ENCODE measurements at places on chromosomes 12 and 14. TPM values are rescaled to one million over a fixed set of nuclear protein-coding genes. Genes with fewer than 3 reads are reported as not detected.

Gene DTX3
- total RNA-seq, result 99.6 TPM

Gene CCDC184
- 36.2 TPM for total RNA-seq

DNA sequence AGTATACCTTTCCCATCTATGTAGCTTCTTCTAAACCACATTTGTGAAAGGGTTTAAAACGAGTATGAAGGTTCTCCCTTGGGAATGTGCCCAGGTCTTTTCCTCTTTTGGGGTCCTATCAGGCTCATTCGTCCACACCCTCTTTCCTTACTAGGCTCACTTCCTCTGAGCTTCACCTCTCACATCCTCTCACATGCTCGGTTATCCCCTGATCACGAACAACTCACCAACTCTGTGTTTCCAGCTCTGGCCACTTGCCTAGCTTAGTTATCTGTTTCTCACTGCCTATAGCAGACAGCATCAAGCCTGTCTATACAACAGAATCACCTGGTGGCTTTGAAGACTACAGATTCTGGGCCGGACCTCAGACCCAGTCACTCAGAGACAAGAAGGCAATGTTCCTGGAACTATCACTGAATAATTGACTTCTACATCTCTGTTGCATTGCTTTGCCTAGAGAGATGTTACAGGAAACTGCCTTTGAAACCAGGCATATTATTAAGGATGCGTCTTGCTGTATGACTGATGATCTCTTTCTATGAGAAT is 158.2 kb downstream of the FOXN3 start:
- no peak overlapping the region for H3K4me3 ChIP-seq
- peaks cover 15% of the 10 kb centered on the region for H3K27me3 ChIP-seq
- H3K4me1 ChIP-seq, result peaks cover 30% of the 10 kb centered on the region
- H3K36me3 ChIP-seq, result peaks cover 18% of the 10 kb centered on the region
- DNase-seq, result no peak

DNA sequence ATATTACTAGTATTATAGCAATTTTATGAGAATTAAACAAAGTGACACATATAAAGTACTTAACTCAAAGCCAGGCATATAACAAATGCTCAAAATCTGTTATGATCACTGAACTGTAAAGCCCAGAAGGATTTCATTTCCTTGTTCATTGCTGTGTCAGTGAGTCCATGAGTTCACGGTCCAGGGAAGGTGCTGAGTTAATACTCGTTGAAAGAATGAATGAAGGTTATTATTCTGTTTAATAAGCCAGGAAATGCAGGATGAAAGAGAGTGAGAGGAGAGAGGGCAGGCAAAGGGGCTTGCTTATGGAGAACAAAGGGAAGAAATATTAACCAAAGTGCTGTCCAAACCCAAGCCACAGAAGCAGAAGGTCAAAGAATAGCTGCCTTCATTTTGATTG is 40.2 kb upstream of the NT5DC3 start:
- DNase-seq, result no peak
- no peak overlapping the region for H3K27ac ChIP-seq
- H3K4me3 ChIP-seq, result no peak overlapping the region
- peaks cover 8% of the 10 kb centered on the region for H3K4me1 ChIP-seq
- no peaks in the 10 kb centered on the region for H3K36me3 ChIP-seq
- peaks cover 2% of the 10 kb centered on the region for H3K27me3 ChIP-seq

GRCh38 chr14:97489750-97490149 is 692.6 kb downstream of the VRK1 start:
- H3K4me1 ChIP-seq, result no peaks in the 10 kb centered on the region
- H3K27me3 ChIP-seq, result peaks cover 5% of the 10 kb centered on the region
- no peak overlapping the region for H3K4me3 ChIP-seq
- H3K36me3 ChIP-seq, result no peaks in the 10 kb centered on the region
- no peak overlapping the region for H3K27ac ChIP-seq
- DNase-seq, result no peak

DNA sequence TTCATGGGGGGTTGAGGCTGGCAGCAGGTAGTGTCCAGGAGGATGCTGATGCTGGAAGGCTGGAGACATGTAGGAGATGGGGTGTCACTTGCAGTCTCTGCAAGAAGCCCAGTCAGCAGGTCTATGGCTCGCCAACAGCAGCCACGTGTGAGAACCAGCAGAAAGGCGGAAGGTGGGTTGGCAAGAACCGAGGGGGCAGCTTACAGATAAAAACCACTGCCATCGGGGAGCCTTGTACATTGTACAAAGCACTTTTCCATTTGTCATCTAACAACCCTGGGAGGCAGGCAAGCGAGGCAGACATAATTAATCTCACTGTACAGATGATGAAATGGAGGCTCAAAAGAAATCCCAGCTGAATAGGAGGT is 167.2 kb downstream of the KCNA5 start:
- DNase-seq, result no peak
- peaks cover 6% of the 10 kb centered on the region for H3K27me3 ChIP-seq

DNA sequence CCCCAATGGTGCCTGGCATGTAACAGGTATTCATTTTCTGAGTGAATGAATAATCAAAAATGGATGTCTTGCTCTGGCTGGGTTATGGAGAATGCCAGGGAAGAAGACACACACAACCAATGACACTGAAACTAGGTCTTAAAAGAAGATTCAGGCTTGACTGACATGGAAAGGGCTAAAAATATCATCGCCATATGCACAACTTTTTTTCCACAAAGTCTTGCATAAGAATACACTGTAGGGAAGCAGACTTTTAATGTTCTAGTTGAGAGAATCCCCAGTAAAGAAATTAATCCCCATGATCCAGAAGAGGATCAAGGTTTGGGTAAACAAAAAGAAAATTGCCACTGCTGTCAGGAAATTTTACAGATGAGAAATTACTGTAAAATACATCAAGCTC is 116.4 kb downstream of the SLC2A13 start:
- H3K4me1 ChIP-seq, result no peaks in the 10 kb centered on the region
- H3K36me3 ChIP-seq, result no peaks in the 10 kb centered on the region
- H3K27ac ChIP-seq, result no peak overlapping the region
- no peak overlapping the region for H3K4me3 ChIP-seq
- H3K27me3 ChIP-seq, result no peaks in the 10 kb centered on the region

Gene CELA1
- total RNA-seq, result not detected

Gene DNM1L
- 167 TPM for total RNA-seq

DNA sequence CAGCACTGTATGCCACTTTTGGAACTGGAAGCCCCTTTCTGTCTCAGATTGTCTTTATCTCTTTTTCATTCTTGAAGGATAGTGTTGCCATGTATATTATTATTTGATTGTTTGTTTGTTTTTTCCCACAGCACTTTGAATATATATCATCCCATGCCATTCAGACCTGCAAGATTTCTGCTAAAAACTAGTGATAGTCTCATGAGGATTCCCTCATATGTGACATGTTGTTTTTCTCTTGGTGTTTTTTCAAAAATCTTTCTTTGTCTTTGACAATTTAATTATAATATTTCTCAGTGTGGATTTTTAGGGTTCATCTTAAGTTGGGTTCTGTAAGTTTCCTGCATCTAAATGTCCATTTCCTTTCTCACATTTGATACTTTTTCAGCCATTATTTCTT is 36.8 kb upstream of the SCAF11 start:
- DNase-seq, result no peak
- H3K4me1 ChIP-seq, result no peaks in the 10 kb centered on the region
- H3K27ac ChIP-seq, result no peak overlapping the region
- H3K27me3 ChIP-seq, result no peaks in the 10 kb centered on the region
- H3K36me3 ChIP-seq, result peaks cover 25% of the 10 kb centered on the region

- no peaks in the 10 kb centered on the region for H3K36me3 ChIP-seq
- H3K27ac ChIP-seq, result peak overlapping the region; percentile 69
Observed at GRCh38 chr12:124607681-124608425, 40.4 kb upstream of the NCOR2 start.

GRCh38 chr14:74362361-74362915 is 14.2 kb downstream of the VRTN start:
- H3K27ac ChIP-seq, result no peak overlapping the region
- DNase-seq, result peak; percentile 85
- H3K27me3 ChIP-seq, result peaks cover 5% of the 10 kb centered on the region
- no peak overlapping the region for H3K4me3 ChIP-seq
- peaks cover 2% of the 10 kb centered on the region for H3K4me1 ChIP-seq

- no peak overlapping the region for H3K27ac ChIP-seq
- H3K36me3 ChIP-seq, result no peaks in the 10 kb centered on the region
- peaks cover 18% of the 10 kb centered on the region for H3K4me1 ChIP-seq
- peak overlapping the region; percentile 8 for H3K4me3 ChIP-seq
Observed at GRCh38 chr14:77306851-77307496, 13.7 kb downstream of the POMT2 start.

- H3K27ac ChIP-seq, result peak overlapping the region; percentile 90
- no peaks in the 10 kb centered on the region for H3K36me3 ChIP-seq
- DNase-seq, result peak; percentile 34
- H3K4me1 ChIP-seq, result peaks cover 9% of the 10 kb centered on the region
Observed at GRCh38 chr14:21543521-21543960, 17.4 kb upstream of the SALL2 start.

DNA sequence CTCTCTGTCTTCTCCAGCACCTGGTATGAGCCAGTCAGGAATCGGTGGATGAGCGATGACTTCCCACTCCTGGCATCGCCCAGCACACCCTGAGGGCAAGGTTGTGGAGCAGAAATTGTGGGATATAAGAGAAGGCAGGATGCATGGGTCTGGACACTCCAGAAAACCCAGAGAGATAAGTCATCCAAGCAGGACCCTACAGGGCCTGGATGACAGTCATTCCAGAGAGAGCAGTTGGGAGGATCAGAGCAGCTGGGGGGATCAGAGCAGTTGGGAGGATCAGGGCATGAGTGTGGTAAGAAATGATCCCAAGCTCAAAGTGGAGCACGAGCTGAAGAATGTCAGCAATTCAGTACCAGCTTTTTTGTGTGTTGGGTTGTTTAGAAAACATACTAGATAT is 4.0 kb downstream of the AGAP2 start:
- peak overlapping the region; percentile 62 for H3K27ac ChIP-seq
- H3K36me3 ChIP-seq, result peaks cover 15% of the 10 kb centered on the region
- H3K4me3 ChIP-seq, result peak overlapping the region; percentile 80
- no peak for DNase-seq

GRCh38 chr12:14774906-14775635 is 28.2 kb downstream of the WBP11 start:
- H3K36me3 ChIP-seq, result no peaks in the 10 kb centered on the region
- DNase-seq, result peak; percentile 29
- peak overlapping the region; percentile 99 for H3K4me3 ChIP-seq
- H3K27me3 ChIP-seq, result peaks cover 7% of the 10 kb centered on the region

Gene KRT83
- total RNA-seq, result not detected

GRCh38 chr14:21231020-21231652 is 38.1 kb downstream of the HNRNPC start:
- peaks cover 27% of the 10 kb centered on the region for H3K4me1 ChIP-seq
- H3K27me3 ChIP-seq, result peaks cover 4% of the 10 kb centered on the region
- DNase-seq, result no peak
- no peak overlapping the region for H3K4me3 ChIP-seq
- no peaks in the 10 kb centered on the region for H3K36me3 ChIP-seq
- H3K27ac ChIP-seq, result peak overlapping the region; percentile 79

GRCh38 chr14:93065272-93065730 is 50.4 kb downstream of the ITPK1 start:
- H3K36me3 ChIP-seq, result no peaks in the 10 kb centered on the region
- no peak overlapping the region for H3K27ac ChIP-seq
- H3K27me3 ChIP-seq, result peaks cover 15% of the 10 kb centered on the region
- H3K4me3 ChIP-seq, result no peak overlapping the region
- peaks cover 50% of the 10 kb centered on the region for H3K4me1 ChIP-seq

- peaks cover 33% of the 10 kb centered on the region for H3K4me1 ChIP-seq
- peaks cover 3% of the 10 kb centered on the region for H3K27me3 ChIP-seq
Observed at GRCh38 chr14:103563226-103563620, 463 bp downstream of the COA8 start.

Gene GPR84
- total RNA-seq, result not detected

DNA sequence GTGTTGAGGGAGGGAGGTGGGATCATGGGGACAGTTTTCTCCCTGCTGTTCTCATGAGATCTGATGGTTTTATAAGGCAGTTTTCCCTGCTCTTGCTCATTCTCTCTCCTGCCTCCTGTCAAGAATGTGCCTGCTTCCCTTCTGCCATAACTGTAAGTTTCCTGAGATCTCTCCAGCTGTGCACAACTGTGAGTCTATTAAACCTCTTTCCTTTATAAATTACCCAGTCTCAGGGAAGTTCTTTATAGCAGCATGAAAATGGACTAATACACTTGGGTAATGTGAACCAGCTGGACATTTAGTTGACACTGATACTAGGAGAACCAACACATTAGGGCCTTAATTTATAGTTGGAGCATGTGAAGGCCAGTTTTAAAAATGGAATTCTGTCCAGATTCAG is 12.4 kb upstream of the CCDC91 start:
- no peak for DNase-seq
- no peaks in the 10 kb centered on the region for H3K27me3 ChIP-seq
- no peaks in the 10 kb centered on the region for H3K36me3 ChIP-seq

DNA sequence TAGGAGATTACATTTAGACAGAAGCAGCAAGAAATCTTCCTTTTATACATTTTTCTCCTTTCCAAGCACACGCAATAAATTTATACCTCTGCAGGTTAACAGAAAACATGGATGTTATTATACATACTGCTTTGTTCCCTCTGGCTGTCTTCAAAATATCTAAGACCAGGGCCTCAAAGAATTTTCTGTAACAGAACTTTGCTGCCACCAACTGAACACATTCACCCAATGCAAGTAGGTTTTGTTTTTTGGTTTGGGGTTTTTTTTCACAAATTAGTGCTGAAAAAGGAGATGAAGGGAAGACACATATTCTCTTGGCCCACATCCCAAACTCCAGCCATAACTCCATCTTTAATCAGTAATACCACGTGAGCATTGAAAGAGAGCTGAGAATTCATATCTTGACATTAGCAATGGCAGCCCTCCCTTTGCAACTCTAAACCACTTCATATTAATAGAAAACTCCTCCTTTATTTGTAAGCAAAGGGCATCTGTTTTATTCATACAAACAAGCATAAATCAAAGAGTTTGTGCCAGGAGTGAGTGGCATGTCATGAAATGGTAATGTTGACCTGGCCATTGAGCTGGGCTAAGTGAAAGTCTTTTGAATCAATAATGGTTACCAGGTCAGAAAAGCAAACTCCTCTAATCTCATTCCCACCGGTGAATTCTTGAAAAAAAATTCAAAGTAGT is 150.8 kb upstream of the FSCB start:
- H3K27ac ChIP-seq, result no peak overlapping the region
- H3K27me3 ChIP-seq, result no peaks in the 10 kb centered on the region
- no peaks in the 10 kb centered on the region for H3K36me3 ChIP-seq
- no peak for DNase-seq

GRCh38 chr12:98470469-98471082 is 44.8 kb upstream of the TMPO start:
- peaks cover 2% of the 10 kb centered on the region for H3K27me3 ChIP-seq
- no peak overlapping the region for H3K27ac ChIP-seq
- no peak for DNase-seq
- no peaks in the 10 kb centered on the region for H3K4me1 ChIP-seq
- no peak overlapping the region for H3K4me3 ChIP-seq
- H3K36me3 ChIP-seq, result no peaks in the 10 kb centered on the region

- H3K27me3 ChIP-seq, result peaks cover 1% of the 10 kb centered on the region
- H3K4me3 ChIP-seq, result no peak overlapping the region
- no peaks in the 10 kb centered on the region for H3K4me1 ChIP-seq
- no peak for DNase-seq
Observed at GRCh38 chr12:65139389-65139788, 18.3 kb upstream of the WIF1 start.

GRCh38 chr14:51165415-51165814 is 70.5 kb upstream of the TRIM9 start:
- H3K4me1 ChIP-seq, result peaks cover 32% of the 10 kb centered on the region
- DNase-seq, result no peak
- H3K27me3 ChIP-seq, result no peaks in the 10 kb centered on the region
- no peaks in the 10 kb centered on the region for H3K36me3 ChIP-seq

Gene TCL1B
- total RNA-seq, result not detected

- H3K4me3 ChIP-seq, result no peak overlapping the region
- H3K36me3 ChIP-seq, result no peaks in the 10 kb centered on the region
- no peak overlapping the region for H3K27ac ChIP-seq
- peaks cover 6% of the 10 kb centered on the region for H3K27me3 ChIP-seq
- peak; percentile 69 for DNase-seq
Observed at GRCh38 chr14:93984987-93985410, 8.6 kb upstream of the ASB2 start.

Gene BHLHE41
- total RNA-seq, result 3.6 TPM

Measured in glutamatergic neuron (in vitro differentiated cells).